Neural progenitor cell (in vitro differentiated cells): ENCODE measurements at places on chromosomes 16 and 17. TPM values are rescaled to one million over a fixed set of nuclear protein-coding genes. Genes with fewer than 3 reads are reported as not detected.

Gene KRTAP9-8
- total RNA-seq = not detected in 2 replicates

Gene DYNLL2
- total RNA-seq = 46.8 and 52.6 TPM in 2 replicates

GRCh38 chr16:72299684-72300243 lies 127.8 kb upstream of the PMFBP1 start:
- no peak for DNase-seq

DNA sequence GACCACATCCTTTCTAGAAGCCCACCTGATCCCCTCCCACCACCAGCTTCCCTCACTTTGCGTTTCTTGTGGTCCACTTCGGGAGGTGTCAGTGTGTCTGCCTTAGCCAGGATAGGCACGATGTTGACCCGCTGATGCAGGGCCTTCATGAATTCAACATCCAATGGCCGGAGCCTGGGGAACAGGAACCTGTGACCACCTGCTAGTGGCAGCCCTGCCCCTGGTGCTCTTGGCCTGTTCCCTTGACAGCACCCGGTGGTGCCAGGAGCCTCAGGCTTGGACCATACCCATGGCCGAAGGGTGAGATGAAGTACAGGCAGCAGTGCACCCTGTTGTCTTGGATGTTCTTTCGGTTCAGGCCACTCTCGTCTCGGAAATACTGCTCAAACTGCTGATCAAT lies 7.2 kb upstream of the MTMR4 start:
- no peak for DNase-seq

GRCh38 chr17:32910769-32911168 lies 17.2 kb upstream of the TMEM98 start:
- DNase-seq = no peak

- no peak for DNase-seq
These were observed 13.6 kb downstream of the OR1D5 start for GRCh38 chr17:3049705-3050295.

DNA sequence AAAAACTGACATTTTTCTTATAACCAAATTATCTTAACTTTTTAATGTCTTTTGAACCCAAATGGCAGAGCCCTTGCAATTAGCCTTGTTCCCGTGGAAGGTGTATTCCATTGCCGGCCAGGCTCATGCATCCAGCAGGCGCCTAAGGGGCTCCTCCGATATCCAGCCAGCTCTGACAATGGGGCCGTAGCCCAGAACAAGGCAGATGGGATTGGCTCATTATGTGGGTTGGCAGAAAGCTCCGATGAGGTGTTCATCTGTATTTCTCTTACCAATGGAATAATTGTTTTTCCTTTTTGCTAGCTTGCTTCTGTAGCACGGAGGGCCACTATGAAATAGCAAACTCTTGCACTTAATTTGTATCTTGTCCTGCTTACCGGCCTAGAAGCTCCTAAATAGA lies 208.2 kb upstream of the CHMP6 start:
- no peak for DNase-seq
